ENCODE measurements at places on chromosomes 5 and 9.

- DNase-seq, result no peak
Observed at GRCh38 chr9:16624744-16625117, 245.7 kb downstream of the BNC2 start.

- DNase-seq, result no peak
Observed at GRCh38 chr5:133885566-133885965, 82.9 kb downstream of the C5orf15 start.

GRCh38 chr5:87541033-87541432, 128.3 kb upstream of the CCNH start:
- DNase-seq, result peak; percentile 77

DNA sequence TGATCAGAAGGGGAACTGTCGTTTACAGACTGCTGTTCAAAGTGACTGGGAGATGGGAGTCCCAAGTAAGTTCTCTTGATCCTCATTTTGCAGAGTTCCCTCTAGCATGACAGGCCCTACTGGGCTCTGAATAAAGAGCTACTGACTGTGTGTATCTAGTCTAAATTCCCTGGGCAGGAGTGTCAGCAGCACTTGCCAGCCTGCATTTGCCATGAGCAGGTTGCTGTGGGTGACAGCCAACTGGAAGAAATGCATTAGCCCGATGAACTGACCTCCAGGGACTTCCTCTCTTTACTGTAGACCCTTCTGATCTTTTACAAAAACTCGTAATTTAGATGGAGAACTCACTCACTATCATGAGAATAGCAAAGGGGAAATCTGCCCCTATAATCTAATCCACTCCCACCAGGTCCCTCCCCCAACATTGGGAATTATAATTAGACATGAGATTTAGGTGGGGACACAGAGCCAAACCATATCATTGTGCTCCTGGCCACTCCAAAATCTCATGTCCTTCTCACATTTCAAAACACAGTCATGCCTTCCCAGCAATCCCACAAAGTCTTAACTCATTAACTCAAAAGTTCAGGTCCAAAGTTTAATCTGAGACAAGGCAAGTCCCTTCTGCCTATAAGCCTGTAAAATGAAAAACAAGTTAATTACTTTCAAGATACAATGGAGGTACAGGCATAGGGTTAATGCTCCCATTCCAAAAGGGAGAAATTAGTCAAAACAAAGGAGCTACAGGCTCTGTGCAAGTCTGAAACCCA, 78.9 kb upstream of the CXCL14 start:
- DNase-seq, result no peak

Data from hippocampal formation (tissue), 2 donors.